LoVo (cell line): ENCODE measurements at places on chromosomes 7 and 10.

- peak; percentile 88 for DNase-seq
These were observed 1.6 kb downstream of the SGMS1 start for GRCh38 chr10:50621968-50622705.

DNA sequence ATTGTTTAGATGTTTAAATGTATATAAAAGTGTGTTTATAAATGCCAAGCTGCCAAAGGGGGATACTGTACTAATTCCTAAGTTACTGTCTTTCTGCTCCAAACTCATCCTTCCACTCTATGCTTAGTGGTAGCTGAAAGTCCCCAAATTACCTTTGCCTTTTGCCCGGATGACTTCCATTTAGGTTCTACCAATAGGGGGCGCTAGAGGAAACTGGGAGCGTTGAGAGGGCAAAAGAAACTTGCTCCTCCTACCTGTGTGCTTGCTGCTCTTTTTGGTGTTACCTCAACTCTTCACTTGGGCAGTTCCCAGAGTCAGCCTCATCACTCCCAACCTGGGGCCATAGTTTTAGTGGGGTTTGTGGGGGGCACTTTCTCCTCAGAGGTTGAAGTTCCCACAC, 5.9 kb upstream of the OR2A25 start:
- no peak for DNase-seq

DNA sequence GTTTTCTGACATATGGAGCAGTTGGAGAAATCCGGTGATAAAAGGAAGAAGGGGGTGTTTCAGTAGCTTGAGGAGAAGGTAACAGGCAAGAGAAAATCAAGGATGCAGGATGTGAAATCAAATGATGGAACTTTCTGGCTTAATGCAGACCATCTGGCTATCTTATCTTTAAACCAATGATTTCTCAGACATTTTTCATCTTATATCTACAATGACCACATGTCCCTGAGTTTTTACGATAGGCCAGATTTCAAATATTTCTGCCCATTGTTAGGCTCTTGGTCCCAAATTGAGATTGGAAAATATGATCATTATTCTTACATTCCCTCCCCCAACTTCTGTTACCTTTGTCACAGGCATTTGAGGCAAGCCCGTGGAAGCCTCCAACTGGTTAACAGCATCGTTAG, 486.8 kb downstream of the SUGCT start:
- no peak for DNase-seq

GRCh38 chr7:85413718-85414117, 226.9 kb upstream of the SEMA3D start:
- no peak for DNase-seq

DNA sequence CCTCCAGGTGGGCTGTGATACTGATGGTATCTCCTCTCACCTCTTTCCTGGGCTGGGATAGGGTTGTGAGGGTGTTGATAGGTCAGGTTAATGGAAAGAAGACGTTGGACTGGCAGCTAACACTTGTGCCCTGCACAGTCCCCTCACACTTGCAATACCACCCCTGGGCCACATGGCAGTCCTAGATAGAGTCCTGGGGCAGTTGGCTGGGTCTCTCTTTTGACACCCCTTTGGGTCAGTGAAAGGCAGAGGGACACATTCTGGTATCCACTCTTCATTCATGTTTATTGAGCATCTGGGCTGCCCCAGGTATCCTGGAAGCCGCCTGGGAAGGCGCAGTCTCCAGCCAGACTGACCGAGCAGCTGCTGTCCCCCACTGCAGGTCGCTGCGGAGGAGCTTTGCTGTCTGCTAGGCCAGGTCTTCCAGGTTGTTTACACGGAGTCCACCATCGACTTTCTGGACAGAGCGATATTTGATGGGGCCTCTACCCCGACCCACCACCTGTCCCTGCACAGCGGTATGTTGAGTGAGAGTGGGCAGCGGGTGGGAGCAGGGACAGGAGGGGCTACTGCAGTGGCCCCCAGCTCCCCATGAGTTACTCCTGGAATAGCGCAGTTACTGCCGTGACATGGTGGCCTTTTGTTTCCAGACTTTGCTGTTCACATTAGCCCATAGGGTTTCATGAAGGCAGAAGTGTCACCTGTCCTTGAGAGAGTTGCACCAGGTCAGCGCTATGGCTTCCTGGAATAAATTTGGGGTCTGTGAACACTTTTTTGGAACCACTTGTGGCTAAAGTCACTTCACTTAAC, 19.1 kb downstream of the NACAD start:
- no peak for DNase-seq

DNA sequence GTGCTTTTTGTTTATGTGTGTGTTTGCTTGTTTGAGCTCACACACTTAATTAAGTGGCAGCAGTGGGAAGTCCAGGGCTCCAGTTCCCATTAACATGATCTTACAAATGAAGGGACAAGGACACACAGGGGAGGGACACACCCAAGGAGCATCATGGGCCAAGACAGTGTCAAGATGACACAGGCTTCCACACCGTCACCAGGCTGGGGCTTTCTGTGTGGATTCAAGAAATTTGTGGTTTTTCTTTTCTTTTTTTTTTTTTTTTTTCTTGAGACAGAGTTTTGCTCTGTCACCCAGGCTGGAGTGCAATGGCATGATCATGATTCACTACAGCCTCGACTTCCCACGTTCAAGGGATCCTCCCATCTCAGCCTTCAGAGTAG, 173.6 kb downstream of the KIAA1217 start:
- DNase-seq: no peak

DNA sequence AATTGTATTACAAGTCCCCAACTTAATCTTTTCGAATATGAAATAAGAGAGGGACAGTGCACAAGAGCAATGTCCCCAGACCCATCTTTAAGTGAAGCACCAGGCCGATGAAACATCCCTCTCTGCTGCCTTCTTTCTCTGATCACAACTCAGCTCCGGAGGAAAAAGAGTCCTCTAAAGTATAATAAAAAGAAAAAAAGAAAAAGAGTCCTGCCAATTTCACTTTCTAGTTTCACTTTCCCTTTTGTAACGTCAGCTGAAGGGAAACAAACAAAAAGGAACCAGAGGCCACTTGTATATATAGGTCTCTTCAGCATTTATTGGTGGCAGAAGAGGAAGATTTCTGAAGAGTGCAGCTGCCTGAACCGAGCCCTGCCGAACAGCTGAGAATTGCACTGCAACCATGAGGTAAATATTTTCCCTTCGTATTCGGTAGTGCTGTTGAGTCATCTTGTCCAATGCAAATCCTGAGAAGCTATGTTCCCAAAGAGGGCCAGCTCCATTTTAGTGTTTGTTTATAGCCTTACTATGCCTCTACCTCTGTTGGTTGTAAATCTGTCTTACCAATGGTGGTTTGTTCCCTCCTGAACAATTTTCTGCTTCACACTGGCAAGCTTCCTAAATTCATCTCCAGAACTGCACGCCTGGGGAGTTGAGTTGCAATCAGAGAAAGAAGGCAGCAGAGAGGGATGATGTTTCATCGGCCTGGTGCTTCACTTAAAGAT, at the start of gene IFIT2:
TSS of gene IFIT2 (plus strand) at position 326 of the 725 bp plus-strand sequence. CDS start at position 404, 78 bp downstream.
- DNase-seq: peak; percentile 51

DNA sequence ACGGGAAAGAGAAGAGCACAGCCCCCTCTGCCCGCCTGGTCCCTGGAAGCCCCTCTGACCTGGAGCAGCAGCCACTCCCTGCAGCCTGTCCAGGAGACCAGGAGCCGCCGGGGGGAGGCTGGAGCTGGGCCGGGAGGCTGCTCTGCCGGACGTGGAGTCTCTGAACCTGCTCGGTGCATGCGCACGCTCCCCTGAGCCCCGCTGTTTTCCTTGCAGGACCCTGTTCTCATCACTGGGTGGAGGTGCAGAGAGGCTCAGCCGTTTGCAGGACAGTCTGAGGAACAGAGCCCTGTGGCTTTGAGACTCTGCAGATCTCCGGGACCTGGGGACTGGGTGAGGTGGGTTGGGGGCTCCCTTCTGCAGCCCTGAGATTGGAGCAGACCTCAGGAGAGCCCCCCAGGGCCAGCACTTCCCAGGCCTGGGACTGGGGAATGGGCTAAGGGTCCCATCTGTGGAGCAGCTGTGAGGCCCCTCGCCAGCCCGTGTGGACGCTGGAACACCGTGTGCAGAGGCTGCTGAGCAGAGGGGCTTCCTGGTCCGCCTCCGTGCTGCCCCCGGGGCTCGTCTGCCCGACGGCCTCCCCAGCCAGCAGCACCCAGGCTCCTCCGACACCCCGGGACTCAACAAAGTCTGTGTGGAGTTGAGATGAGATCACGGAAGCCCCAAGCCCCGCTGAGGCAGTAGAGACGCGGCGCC, 48.5 kb upstream of the ADGRA1 start:
- DNase-seq: no peak

GRCh38 chr7:143902332-143902899, 440 bp upstream of the TCAF1 start:
- no peak for DNase-seq

GRCh38 chr10:132687893-132688579, 97.9 kb downstream of the NKX6-2 start:
- no peak for DNase-seq

GRCh38 chr10:79608505-79609375, 2.0 kb upstream of the SFTPA1 start:
- peak; percentile 9 for DNase-seq

DNA sequence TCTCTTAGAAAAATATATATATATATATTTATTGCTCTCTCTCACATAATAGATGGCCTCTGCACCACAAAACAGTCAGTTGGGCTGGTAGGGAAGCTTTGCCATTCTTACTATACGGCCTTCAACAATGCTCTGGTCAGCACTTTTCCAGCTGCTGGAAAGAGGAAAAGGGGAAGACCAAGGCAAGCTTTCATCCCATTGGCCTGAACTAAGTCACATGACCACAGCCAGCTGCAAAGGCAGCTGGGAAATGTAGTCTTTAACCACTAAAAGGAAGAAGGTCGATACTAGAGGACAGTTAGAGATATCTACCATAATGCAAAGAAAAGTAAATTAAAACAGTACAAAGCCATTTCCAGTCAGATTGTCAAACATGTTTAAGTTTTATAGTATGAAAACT, 58.4 kb upstream of the MACROH2A2 start:
- peak; percentile 23 for DNase-seq

DNA sequence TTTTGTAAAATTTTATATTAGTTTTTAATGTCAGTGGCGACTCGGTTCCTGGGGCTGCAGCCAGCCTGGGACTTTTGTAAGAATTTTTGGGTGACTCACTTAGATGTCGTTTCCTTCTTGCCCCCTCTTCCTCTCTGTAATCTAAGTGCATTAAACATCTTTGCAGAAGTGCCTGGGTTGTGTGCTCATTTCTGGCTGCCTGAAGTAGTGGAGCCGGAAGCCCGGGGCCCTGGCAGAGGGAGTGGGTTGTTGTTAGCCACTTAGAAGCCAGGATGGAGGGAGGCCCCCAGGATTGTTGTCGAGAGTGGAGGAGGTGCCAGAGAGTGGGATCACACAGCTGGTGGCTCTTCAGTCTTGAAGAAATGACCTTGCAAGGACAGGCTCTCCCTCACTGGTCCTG, 11.0 kb upstream of the TRIM8 start:
- DNase-seq: no peak

DNA sequence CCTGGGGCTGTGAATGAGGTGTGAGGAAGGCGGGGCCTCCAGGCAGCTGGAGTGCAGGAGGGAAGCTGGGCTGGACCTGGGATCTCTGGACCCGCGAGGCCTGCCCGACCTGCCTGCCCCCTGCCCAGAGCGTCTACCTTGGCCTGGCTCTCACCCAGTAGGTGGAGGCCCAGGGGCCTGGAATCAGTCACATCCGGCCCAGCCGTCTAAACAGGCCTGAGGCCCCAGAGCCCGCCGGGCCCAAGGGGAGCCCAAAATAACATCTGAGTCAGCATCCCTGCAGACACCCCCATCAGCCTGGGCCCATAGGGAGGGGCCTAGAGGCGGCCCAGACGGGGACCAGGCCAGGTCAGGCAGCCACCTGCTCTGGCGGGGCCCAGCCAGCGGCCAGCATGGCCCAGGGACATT, 15.1 kb upstream of the ELN start:
- DNase-seq: no peak

GRCh38 chr10:93189944-93190343, 116.3 kb downstream of the CYP26A1 start:
- DNase-seq: no peak

DNA sequence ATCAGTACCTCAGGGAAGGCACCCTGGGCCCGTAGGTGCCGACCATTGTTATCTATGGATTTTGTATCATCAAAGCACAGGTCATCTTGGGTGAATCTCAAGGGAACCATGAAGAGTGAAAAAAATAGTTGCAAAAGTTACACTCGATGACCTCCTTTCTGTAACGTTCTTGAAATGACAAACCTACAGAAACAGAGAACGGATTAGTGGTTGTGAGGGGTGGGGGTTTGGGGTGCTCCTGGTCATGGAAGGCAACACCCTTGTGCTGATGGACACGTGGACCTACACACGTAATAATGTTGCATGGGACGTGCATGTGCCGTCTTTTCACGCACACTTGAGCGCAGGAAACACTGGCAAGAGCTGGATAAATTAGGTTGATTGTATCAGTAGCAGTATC, 655.9 kb downstream of the SDK1 start:
- no peak for DNase-seq

- no peak for DNase-seq
These were observed 34.3 kb downstream of the CDCA7L start for GRCh38 chr7:21911341-21911875.

GRCh38 chr7:96198047-96198636, 123.8 kb downstream of the SLC25A13 start:
- no peak for DNase-seq

DNA sequence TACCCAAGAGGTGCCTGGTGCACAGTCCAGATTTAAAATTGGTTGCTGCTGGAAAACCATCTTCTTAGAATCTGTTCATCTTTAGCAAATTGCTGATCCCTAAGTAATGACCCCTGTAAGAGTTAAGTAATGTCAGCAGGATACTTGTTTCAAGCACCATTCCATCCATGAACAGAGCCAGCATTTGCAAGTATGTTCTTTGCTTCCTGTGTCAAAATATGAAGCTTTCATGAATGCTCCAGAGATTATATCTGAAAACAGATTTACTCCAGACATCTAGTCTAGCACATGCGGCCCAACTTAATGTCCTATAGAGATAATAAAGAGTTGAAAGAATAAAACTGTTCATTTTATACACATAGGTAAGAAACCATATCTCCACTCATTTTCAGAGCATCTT, 98.7 kb upstream of the ZNF438 start:
- no peak for DNase-seq

DNA sequence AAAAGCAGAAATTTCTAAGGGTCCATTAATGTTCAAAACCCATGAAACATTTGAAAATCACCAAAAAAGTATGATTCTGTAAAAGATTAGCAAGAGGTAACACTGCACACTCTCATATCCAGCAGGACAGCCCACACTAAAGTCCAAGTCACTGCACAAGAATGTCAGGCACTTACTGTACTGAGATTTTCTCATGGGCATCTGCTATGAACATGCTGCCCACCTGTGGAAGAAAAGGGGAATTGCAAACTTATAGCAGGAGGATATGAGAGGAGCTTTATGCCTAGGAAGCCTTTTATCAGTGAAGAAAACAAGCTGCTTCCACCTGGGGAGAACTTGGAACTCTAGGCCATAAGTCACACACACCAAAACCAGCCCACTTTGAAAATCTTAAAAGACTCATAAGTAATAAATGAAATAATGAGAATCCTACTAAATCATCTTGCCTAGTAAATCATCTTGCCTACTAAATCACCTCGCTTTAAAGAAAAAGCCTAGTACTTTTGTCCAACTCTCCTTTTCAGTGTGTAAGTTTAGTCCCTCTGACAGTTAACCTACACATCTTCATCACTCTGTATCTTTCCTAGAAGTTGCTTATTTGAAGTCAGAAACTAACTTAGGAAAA, 46.1 kb downstream of the ARMH3 start:
- peak; percentile 84 for DNase-seq

- no peak for DNase-seq
These were observed 24.4 kb upstream of the ZMIZ2 start for GRCh38 chr7:44724276-44724675.

GRCh38 chr10:95346715-95347401, 56.1 kb upstream of the PDLIM1 start:
- peak; percentile 55 for DNase-seq

GRCh38 chr7:120799813-120800475, 58.0 kb downstream of the TSPAN12 start:
- DNase-seq: no peak
